Naive thymus-derived CD8-positive, alpha-beta T cell (primary cell): ENCODE measurements at places on chromosomes 3 and 15.

DNA sequence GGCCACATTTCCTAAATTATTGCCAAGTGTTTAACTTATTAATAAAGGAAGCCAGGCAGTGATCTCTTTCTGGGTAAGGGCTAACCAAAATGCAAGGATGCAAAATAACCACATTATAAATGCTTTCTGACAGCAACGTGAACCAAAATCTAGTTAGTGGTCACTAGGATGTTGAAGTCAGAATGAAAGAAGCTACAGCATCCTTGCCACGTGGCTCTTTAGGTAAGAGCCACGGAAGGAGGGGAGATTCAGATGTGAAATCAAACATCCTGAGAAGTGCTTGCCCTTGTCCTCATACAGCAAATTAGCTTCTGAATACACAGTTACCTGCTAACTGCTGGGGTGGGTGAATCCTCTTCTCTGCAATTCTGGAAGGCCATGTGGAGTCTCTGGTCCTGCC lies 246.2 kb downstream of the FEZF2 start:
- peaks cover 15% of the 10 kb centered on the region for H3K27me3 ChIP-seq
- no peak overlapping the region for H3K4me3 ChIP-seq
- no peak overlapping the region for H3K27ac ChIP-seq
- no peaks in the 10 kb centered on the region for H3K36me3 ChIP-seq

GRCh38 chr15:101359365-101359947 lies 64.4 kb upstream of the SNRPA1 start:
- H3K27ac ChIP-seq = no peak overlapping the region
- peaks cover 4% of the 10 kb centered on the region for H3K4me1 ChIP-seq
- H3K27me3 ChIP-seq = peaks cover 4% of the 10 kb centered on the region
- peaks cover 2% of the 10 kb centered on the region for H3K36me3 ChIP-seq
- no peak overlapping the region for H3K4me3 ChIP-seq

DNA sequence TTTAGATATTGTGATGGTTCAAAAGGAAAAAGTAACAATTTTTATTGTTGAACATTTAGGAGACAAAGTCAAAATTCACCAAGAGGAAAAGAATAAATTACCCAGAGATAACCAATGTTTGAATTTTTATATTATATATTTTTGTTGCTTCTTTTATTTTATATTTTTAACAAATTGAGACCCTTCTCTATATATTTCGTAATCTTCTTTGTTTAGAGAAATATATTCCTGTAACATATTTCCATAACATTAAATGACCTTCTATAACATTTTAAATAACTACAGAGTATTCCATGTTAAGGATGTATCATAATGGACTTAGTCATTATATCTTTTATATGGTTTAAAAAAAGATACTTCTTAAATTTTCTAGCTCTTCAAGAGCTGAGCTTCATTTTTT lies 128.0 kb downstream of the RBPMS2 start:
- peak overlapping the region; percentile 74 for H3K27ac ChIP-seq
- no peak for DNase-seq
- H3K4me1 ChIP-seq = peaks cover 55% of the 10 kb centered on the region
- H3K27me3 ChIP-seq = no peaks in the 10 kb centered on the region

GRCh38 chr3:48826451-48826850 lies 21.2 kb downstream of the PRKAR2A start:
- H3K36me3 ChIP-seq = no peaks in the 10 kb centered on the region
- DNase-seq = no peak
- no peaks in the 10 kb centered on the region for H3K27me3 ChIP-seq
- H3K27ac ChIP-seq = no peak overlapping the region
- peaks cover 22% of the 10 kb centered on the region for H3K4me1 ChIP-seq
- no peak overlapping the region for H3K4me3 ChIP-seq

GRCh38 chr3:98823791-98824190 lies 60.7 kb downstream of the ST3GAL6 start:
- H3K27me3 ChIP-seq = no peaks in the 10 kb centered on the region
- no peaks in the 10 kb centered on the region for H3K36me3 ChIP-seq
- H3K4me1 ChIP-seq = no peaks in the 10 kb centered on the region

DNA sequence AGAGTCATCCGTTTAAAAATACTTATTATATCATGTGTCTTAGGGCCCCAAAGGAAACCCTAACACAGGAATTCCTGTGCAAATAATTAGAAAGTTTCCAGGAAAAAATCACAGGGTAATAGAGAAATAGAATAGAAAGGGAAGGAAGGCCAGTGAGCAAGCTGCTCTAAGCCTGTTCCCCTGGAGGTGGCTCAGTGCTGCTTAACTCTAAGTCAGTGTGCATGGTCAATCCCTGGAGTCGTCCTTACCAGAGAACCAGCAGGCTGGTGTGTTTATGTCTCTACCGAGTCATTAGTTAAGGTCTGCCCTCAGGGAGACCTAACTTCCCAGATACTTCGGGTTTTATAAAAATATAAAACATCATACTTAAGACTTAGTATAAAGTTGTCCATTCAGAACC lies 21.0 kb upstream of the MCF2L2 start:
- no peak for DNase-seq
- H3K36me3 ChIP-seq = peaks cover 4% of the 10 kb centered on the region
- no peak overlapping the region for H3K27ac ChIP-seq
- H3K4me1 ChIP-seq = peaks cover 15% of the 10 kb centered on the region

- H3K27me3 ChIP-seq = no peaks in the 10 kb centered on the region
- no peak overlapping the region for H3K27ac ChIP-seq
- peaks cover 20% of the 10 kb centered on the region for H3K36me3 ChIP-seq
- H3K4me3 ChIP-seq = no peak overlapping the region
- peaks cover 6% of the 10 kb centered on the region for H3K4me1 ChIP-seq
These were observed 78.3 kb downstream of the ADAM10 start for GRCh38 chr15:58671186-58671585.

- H3K4me3 ChIP-seq = no peak overlapping the region
- H3K36me3 ChIP-seq = no peaks in the 10 kb centered on the region
- H3K4me1 ChIP-seq = peaks cover 23% of the 10 kb centered on the region
- DNase-seq = no peak
- H3K27me3 ChIP-seq = no peaks in the 10 kb centered on the region
These were observed 158.3 kb upstream of the CGNL1 start for GRCh38 chr15:57217778-57218598.

DNA sequence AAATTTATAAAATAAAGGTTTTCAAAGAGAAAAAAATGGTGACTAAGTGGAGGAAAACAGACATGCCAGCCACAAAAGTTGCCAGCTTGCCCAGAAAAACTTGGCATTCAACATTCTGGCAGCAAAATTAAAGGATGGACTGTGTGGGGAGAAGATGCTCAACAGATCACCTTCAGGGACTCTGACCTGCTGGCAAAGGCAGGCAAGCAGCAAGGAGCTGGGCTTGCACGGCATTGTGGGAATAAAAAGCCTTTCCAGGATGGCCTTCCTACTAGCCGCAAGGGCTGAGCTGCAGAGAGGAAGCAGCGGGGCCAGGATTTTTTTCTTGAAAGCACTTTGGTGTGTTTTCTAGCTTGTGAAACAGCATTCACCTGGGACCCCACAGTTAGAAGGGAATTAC lies 101.9 kb upstream of the CACNA2D3 start:
- no peak overlapping the region for H3K4me3 ChIP-seq
- peaks cover 5% of the 10 kb centered on the region for H3K27me3 ChIP-seq
- no peaks in the 10 kb centered on the region for H3K36me3 ChIP-seq

- no peak overlapping the region for H3K27ac ChIP-seq
- peaks cover 68% of the 10 kb centered on the region for H3K36me3 ChIP-seq
- no peak overlapping the region for H3K4me3 ChIP-seq
- H3K27me3 ChIP-seq = no peaks in the 10 kb centered on the region
- DNase-seq = no peak
These were observed 72.1 kb downstream of the ADAM10 start for GRCh38 chr15:58677426-58677825.

GRCh38 chr15:74134387-74135027 lies 4.1 kb downstream of the ISLR2 start:
- H3K27me3 ChIP-seq = peaks cover 63% of the 10 kb centered on the region
- peaks cover 46% of the 10 kb centered on the region for H3K4me1 ChIP-seq
- H3K4me3 ChIP-seq = peak overlapping the region; percentile 65
- H3K27ac ChIP-seq = no peak overlapping the region

GRCh38 chr3:52246264-52246620 lies 683 bp downstream of the PPM1M start:
- DNase-seq = no peak
- H3K27ac ChIP-seq = peak overlapping the region; percentile 99
- H3K4me3 ChIP-seq = peak overlapping the region; percentile 91
- H3K36me3 ChIP-seq = peaks cover 34% of the 10 kb centered on the region
- H3K27me3 ChIP-seq = no peaks in the 10 kb centered on the region
